ENCODE measurements at places on chromosomes 7 and 10.

GRCh38 chr10:13189961-13190360 is 28.6 kb downstream of the MCM10 start:
- no peak for DNase-seq

DNA sequence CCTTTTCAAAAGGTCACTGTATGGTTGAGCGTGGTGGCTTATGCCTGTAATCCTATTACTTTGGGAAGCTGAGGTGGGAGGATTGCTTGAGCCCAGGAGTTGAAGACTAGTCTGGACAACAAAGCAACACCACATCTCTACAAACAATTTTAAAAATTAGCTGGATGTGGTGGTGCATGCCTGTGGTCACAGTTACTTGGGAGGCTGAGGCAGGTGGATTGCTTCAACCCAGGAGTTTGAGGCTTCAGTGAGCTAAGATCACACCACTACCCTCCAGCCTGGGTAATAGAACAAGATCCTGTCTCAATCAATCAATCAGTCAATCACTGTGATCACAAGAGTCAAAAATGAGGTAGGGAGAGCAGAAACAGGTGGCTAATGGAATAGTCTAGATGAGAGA is 97.0 kb downstream of the SUGCT start:
- DNase-seq = no peak

GRCh38 chr7:44625526-44626471 is 19.4 kb downstream of the OGDH start:
- DNase-seq = no peak

DNA sequence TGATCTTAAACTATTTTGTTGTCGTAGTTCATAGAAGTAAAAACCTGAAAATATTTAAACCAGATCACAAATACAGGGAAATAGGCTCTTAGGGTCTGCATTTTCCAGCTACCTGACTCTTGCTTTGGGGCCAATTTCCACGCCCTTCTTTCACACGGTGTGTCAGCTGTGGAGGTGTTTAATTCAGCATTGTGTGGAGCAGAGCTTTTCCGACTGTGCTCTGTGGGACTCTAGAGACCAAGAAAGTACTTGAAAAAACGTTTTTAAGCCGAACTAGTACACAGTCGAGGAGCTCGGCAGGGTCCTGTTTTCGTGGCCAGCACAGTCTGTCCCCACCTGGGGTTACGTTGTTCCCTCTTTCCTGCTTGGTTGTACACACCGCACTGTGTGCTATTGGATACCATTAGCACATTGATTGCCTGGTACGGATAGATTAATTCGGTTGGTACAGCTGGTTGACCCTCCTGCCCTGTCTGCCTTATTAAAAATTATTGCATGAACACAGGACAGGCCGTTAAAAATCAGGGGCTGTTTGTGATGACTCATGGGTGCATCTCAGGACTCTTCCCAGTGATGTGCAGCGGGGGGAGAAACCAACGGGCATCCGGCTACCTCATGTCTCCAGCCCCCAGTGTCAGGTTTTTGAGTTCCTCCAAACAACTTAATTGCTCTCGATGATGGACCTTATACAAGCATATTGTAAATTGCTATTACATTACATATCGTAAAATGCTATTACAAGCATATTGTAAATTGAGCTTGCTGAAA is 80.7 kb upstream of the BTBD16 start:
- no peak for DNase-seq

GRCh38 chr7:76998285-76998589 is 33.9 kb downstream of the SPDYE17 start:
- no peak for DNase-seq

DNA sequence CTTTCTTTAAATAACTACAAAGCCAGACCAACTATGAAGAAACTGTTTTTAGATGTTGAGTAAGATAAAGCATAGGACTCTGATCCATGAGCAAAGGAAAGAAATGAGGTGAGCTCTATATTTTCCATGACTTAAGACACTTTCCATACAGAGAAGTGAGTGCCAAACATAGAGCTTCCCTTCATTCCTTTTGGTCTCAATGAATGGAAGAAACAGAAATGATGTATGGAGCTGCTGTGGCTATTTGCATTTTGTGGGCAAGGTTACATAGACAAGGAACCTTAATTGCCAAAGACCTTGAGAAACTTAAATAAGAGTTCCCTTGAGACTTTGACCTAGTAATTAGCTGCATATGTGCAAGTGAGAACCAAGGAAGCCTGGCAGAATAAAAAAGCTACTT is 1152.2 kb downstream of the XPNPEP1 start:
- DNase-seq = no peak
